ENCODE measurements at places on chromosomes 16 and 17.

DNA sequence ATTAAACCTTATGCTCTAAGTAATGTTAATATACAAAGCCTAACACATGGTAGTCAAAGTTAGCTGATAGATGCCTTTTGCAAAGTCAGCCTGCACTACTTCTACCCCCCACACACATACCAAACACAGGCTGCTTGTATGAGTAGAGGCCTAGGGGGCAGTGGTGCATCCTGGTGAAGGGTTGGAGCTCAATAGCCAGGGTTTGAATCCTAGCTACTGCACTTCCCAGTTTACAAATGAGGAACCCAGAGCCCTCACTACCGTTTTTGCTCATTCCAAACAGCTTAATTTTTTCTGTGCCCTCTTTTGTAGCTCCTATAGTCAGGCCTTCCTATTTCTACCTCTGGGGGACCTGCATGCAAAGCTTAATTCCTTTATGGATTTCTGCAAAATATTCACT lies 18.9 kb upstream of the HYDIN start:
- DNase-seq, result no peak

DNA sequence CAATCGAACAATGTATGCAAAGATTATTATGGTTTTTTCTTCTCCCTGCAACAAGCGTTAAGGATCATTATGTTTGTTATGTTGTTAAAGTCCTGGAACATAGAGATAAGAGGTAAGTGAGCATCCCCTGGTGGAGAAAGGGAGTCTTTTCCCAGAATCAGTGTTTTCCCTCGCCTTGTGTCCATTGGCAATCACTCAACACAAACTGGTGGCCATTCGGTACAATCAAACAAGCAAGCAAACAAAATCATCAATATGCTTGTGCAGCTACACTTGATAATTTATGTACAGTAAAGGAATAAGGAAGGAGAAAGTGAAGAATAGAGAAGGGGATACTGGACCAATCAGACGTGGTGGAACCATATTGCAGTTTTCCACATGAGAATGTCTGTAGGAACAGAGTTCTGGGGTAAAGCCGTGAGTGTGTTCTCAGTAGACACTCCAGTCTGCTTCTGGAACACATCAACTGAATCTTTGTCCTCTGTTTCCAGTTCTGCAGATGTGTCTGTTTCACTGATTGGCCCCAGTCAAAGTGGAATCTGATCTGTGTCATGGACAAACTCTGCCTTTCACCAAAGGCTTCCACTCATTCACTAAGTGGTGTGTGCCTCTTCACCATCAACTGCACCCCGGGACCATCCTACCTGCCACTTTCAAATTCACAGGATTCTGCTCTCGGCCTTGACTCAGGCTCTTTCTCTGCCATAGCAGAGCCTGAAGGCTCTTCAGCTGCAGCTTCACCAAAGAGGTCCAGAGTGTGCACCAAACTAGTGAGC lies 169.5 kb downstream of the AHSP start:
- DNase-seq, result no peak

DNA sequence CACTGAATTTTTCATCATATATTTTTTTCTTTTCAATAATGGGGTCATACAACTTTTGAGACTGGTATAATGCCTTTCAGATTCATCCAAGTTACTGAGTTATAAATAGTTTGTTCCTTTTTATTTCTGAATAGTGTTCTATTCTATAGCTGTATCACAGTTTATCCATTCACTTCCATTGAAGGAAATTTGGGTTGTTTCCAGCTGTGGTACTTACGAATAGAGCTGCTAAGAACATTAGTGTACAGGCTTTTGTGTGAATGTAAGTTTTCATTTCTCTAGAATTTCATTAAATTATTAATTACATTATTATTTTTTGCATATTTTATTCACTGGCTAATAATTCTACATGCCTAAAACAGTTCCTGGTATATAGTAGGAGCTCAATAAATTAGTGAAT lies 52.9 kb downstream of the SNTB2 start:
- no peak for DNase-seq

DNA sequence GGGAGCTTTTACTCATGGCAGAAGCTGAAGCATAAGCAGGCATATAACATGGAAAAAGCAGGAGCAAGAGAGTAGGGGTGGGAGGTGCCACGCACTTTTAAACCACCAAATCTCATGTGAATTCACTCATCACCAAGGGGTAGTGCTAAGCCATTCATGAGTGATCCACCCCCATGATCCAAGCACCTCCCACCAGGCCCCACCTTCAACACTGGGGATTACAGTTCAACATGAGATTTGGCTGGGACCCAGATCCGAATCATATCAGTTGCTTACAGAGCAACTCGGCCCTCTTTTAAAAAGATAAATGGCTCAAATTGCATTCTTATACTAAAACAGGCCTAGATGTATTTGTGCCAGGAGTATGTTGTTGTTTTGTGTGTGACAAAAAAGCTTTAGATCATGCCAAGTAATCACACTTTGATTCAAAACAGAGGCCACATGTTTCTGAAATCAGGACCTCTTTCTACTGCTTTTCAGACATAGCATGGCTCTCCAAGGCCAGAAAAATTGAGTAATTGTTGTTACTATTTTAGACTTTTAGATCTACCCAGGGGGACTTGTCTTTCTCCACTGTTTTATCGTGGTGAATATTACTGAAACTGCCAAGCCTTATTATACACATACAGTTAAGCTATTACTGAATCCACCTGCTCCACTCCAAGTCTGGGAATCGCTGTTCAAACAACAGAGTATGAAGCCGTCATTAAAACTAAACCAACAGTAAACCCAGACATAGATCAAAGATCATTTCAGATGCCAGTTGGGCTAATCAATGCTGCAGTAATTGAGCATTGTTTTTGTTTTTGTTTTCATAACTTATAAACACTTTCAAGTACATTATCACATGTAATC lies 163.3 kb downstream of the KCNJ2 start:
- no peak for DNase-seq

GRCh38 chr17:19317359-19318095 lies 45.0 kb downstream of the B9D1 start:
- DNase-seq, result no peak

GRCh38 chr17:20234276-20234675 lies 225.1 kb downstream of the SPECC1 start:
- DNase-seq, result no peak

GRCh38 chr16:68236137-68236825 lies 354 bp upstream of the ESRP2 start:
- peak; percentile 19 for DNase-seq

DNA sequence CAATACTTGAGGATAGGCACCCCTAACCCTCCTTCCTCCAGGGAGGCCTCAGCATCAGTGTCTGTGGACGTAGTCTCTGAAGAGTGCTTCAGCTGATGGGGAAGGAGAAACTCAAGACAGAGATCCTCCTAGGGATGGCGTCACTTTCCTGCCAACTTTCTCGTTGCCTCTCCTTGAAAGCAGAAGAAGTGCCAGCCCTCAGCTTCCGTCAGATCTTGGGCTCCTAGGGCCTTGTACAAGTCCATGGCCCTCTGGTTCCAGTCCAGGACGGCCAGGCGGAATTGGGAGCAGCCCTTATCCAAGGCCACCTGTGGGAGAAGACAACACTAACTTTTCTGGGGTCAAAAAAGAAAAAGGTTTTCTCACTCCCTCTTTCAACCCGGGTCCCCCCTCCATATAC lies 1.3 kb downstream of the SAT2 start:
- no peak for DNase-seq

GRCh38 chr16:12758031-12758669 lies 45.5 kb downstream of the CPPED1 start:
- no peak for DNase-seq

GRCh38 chr16:58923094-58923493 lies 189.0 kb upstream of the GOT2 start:
- no peak for DNase-seq

GRCh38 chr16:70778901-70779309 lies 22.1 kb downstream of the VAC14 start:
- DNase-seq, result no peak

DNA sequence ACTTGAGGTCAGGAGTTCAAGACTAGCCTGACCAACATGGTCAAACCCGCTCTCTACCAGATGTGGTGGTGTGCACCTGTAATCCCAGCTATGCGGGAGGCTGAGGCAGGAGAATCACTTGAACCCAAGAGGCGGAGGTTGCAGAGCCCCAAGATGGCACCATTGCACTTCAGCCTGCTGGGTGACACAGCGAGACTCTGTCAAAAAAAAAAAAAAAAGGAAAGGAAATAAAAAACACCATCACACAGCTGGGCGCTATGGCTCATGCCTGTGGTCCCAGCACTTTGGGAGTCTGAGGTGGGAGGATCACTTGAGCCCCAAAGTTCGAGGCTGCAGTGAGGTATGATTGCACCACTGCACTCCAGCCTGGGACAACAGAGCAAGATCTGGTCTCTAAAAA lies 13.3 kb upstream of the SBK1 start:
- DNase-seq, result peak; percentile 8

GRCh38 chr16:4257646-4258556 lies 14.9 kb downstream of the TFAP4 start:
- no peak for DNase-seq

DNA sequence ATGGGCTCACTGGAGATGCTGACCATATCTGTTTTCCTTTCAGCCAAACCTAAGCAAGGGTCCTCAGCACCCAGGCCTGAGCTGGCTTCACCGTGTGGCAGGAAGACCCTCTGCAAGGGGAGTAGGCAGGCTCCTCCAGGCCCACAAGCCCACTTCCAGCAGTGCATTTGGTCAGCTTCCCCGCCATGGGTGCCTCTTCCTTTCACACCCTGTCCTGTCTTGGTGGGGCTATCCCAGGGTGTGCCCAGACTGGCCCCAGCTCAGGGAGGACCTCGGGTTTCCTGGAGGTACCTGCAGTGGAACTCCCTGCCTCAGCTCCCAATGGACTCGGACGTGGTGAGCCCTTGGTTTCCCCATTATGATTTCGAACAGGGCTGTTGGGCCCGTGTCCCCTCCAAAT lies 12.7 kb upstream of the KRTAP17-1 start:
- no peak for DNase-seq

- peak; percentile 44 for DNase-seq
Measured at GRCh38 chr17:38703742-38704605, 1.1 kb upstream of the MLLT6 start.

- DNase-seq, result no peak
Measured at GRCh38 chr17:65176646-65177409, 39.7 kb downstream of the RGS9 start.

GRCh38 chr16:84836234-84836647 lies 16.5 kb downstream of the CRISPLD2 start:
- no peak for DNase-seq

GRCh38 chr16:5056352-5056751 lies 9.4 kb downstream of the C16orf89 start:
- DNase-seq, result no peak

DNA sequence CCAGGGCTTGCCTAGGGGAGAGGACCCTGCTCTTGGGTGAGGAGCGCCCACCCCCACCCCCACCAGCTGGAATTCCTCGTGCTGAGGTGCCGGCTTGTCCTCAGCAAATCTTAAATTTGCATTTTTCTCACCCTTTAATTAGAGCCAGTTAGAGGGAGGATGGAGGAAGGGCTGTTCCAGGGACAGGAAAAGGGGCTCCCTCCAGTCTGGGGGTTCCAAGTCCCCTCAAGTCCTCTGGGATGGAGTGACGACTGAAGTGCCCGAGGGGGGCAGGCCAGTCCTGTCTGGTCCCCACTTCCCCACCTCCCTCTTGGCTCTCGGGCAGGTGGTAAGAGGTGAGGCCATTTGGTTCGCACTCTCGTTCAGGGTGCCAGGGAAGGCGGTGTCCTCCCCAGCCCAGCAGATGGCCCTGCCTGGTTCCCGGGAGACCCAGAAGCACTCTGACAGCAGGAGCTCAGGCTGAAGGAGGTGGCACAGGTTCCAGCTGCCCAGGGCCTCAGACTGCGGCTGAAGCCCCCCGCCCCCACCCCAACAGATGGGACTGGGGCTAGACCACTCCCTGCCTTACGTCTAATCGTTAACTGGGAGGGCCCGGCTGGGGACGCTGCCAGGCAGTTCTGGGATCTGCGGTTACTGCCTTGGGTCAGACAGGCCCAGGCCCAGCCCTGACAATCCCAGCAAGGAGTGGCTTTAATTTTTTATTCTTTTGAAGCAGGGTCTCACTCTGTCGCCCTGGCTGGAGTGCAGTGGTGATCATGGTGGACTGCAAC lies 2.2 kb downstream of the RAB26 start:
- no peak for DNase-seq

DNA sequence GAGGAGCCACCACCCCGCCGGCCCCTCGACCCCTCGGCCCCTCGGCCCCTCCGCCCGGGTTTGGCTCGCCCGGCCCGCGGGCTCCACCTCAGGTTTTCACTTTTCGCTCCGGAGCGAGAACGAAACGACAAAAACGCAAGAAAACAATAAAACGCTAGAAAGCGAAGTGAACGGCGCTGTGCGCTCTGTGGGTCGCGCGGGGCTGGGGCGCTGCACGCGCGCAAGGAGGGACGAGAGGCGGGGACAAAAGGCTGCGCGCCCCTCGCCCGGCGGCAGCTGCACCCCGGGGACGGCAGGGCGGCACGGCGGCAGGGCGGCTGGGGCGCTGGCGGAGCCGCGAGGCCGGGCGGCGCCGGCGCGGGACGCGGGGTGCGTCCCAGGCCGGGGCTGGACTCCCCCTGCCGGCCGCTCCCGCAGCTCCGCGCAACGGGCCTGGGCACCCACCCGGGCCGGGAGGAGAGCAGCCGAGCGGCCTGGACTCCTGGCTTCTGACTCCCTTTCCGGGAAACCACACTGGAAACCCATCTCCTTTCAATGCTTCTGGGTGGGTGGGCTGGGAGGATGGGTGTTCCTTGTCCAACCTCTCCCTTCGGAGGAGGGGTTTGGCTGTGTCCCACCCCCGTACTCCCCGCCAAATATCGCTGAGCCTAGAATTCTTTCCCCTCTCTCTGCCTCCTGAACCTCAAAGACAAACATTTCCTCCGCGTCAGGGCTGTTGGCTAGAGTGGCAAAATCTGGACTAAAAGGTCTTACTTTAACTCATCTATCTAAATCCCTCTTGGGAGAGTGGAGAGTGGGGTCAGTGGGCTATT lies 9.9 kb downstream of the TBX2 start:
- DNase-seq, result no peak

GRCh38 chr16:22001591-22001990 lies 675 bp upstream of the PDZD9 start:
- DNase-seq, result no peak

- DNase-seq, result no peak
Measured at GRCh38 chr17:47257651-47258339, 4.2 kb downstream of the ITGB3 start.

DNA sequence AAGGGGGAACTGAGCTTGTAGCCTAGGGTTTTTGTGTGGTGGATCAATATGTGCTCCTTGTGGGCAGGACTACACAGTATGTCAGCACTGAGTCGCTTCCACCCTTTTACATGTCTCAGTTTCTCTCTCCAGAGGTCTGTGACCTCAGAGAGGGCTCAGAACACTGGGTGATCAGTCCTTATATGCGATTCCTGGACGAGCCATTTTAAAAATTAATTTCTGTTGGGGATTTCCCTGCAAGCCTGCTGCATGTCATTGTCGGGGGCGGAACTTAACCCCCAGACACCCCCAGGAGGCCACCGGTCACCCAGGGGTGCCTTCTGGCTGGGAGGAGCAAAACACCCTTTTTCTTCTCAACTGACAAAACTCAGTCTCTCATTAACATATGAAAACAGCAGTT lies 14.1 kb downstream of the DHRS7B start:
- no peak for DNase-seq

Data from activated naive CD4-positive, alpha-beta T cell (primary cell).